ENCODE measurements at places on chromosomes 5 and 9.

GRCh38 chr5:117863586-117864296 lies 1124.6 kb downstream of the DTWD2 start:
- no peak for DNase-seq

- DNase-seq = no peak
These were observed 5.4 kb upstream of the NDFIP1 start for GRCh38 chr5:142102980-142103740.

DNA sequence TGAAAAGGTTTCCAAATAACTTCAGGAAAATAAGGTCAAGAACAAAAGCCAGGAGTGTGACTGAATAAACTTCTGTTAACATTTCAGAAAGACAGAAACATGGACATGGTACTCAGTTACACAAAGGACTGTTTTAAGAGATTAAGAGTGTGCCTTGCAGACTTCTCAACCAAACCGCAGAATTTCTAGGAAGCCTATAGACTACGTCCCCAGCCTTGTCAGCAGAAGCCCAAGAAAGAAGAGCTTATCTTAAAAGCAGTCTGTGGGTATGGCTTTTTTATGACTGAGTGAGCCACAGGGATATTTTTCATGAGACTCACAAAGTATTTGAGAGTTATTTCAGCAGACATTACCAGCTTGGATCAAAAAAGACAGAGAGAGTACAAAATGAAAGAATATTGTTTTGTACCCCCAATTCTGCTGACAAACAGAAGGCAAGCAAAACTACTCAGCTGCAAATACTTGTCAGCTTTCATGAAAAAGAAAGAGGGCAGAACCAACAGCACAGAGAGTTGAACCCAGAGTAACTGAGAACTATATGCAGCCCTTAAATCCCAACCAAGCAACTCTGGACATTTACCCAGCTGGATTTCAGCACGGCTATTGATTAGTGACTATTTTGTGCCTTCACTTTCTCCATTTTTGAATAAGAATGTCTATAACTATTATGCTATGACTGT lies 711.0 kb upstream of the CTNND2 start:
- DNase-seq = no peak

DNA sequence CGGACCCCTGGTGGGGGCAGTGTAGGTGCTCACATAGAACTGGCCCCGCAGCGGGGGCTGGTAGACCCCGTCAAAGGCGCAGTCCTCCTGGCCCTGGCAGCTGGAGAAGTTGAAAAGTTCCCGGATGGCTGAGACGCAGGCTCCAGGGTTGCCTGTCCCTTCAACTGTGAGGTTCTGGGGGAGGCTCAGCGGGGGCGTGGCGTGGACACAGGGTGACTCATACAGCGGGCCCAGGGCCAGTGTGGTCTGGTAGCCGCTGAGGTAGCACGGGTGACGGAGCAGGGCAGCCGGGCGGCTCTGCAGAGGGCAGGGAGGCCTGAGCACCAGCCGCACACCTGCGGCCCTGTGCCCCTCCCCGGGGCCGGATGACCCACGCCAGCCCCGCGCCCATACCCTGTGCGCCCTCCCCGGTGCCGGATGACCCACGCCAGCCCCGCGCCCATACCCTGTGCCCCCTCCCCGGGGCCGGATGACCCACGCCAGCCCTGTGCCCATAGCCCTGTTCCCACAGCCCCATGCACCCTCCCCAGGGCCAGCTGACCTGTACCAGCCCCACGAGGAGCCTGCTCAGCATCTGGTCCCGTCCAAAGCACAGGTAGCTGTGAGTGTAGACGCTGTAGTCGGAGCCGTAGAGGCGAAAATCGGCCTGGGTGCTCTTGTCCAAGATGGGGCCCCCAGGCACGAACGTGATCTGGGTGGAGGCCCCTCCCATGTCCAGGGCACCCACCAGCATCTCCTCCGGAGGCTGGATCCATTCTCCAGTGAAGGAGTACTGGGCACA lies 5.0 kb downstream of the ENTPD8 start:
- DNase-seq = no peak

DNA sequence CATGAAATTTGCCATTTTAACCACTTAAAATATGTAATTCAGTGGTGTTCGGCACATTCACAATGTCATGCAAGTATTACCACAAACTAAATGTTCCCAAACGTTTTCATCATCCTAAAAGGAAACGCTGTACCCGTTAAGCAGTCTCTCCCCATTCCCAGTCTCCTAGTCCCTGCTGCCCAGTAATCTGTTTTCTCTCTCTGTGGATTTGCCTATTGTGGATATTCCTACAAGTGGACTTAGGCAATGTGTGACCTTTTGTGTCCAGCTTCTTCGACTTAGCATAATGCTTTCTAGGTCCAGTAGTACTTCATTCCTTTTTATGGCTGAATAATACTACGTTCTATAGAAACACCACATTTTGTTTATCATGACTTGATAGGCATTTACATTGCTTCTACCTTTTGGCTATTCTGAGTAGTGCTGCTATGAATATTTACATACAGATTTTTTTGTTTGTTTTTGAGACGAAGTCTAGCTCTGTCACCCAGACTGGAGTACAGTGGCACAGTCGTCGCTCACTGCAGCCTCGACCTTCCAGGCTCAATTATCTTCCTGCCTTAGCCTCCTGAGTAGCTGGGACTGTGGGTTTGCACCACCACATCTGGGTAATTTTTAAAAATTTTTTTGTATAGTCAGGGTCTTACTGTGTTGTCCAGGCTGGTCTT lies 13.0 kb downstream of the DENND4C start:
- DNase-seq = no peak

GRCh38 chr5:82707741-82708140 lies 369.5 kb downstream of the TMEM167A start:
- DNase-seq = no peak

DNA sequence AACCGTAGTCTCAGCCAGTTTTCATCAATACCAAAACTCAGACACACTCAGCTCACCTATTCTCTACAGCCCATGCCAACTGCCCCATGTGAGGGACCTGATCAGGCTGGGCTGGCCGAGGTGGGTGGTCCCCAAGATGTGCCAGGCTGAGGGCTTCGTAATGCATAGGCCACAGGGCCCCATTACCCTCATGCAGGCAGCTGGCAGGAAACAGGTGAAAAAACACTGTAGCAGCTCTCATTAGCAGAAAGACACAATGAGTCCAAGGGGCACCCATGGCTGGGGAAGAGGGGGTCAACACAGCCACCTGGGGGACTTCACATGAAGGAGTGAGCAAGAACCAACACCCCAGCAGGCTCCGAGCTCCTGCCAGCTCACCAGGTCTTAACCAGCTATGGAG lies 8.2 kb downstream of the IPPK start:
- DNase-seq = no peak
